ENCODE measurements at places on chromosomes 11 and 22. TPM values are rescaled to one million over a fixed set of nuclear protein-coding genes. Genes with fewer than 3 reads are reported as not detected.

GRCh38 chr11:86047275-86047991 lies 21.5 kb downstream of the PICALM start:
- no peak for DNase-seq

- DNase-seq: no peak
Measured at GRCh38 chr11:91244912-91245311, 979.7 kb upstream of the FAT3 start.

DNA sequence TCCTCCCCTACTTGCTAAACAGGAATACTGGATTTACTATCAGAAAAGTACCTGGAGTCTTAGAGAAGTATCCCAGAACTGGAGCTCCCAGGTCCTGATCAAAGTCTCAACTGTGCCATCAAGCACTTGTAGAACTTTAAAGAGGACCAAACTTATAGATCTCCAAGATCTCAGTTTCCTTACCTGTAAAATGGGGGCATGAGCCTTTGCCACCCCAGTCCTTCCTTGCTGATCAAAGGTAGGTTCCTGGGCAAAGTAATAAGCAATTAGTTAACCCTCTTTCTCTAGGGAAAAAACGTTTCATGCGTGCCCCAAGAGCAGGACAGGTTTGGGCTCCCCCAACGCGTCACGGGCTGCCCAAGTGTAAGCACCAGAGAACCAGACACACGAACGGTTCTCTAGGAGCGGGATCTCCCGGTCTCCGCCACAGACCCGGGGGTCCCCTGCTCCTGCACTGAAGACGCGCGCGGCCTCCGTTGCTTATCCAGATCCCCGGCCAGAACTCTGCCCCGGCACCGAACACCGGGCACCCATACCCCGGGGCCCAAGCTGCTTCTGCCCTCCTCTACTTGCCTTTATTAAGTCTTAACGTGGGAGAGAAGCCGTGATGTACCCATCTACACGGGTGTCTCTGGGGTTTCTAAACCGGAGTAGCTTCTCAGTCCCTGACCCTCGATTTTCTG lies 505 bp downstream of the ZNF214 start:
- no peak for DNase-seq

The BTG4 gene
- not detected for total RNA-seq

- DNase-seq: no peak
Measured at GRCh38 chr11:19723572-19724342, 11.1 kb downstream of the NAV2 start.

DNA sequence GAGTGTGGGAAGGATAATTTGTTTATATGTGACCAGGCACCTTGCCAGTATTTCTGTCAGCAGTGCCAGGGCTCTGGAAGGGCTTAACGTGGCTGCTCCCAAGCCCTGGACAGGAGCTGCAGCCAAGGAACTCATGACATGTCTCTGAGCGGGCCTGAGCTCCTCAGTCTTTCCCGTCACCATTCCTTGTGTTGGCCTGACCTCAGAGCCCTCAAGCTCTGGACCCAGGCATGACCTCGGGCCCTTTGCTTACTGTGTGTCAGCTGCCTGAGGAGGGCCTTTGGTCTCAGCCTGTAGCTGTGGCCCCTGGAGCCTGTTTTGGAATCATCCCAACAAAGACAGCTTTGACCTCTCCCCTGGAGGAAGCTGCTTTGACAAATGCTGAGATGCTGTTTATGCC lies 264.1 kb upstream of the PLET1 start:
- no peak for DNase-seq

- no peak for DNase-seq
Measured at GRCh38 chr11:20309231-20310025, 54.1 kb upstream of the HTATIP2 start.

DNA sequence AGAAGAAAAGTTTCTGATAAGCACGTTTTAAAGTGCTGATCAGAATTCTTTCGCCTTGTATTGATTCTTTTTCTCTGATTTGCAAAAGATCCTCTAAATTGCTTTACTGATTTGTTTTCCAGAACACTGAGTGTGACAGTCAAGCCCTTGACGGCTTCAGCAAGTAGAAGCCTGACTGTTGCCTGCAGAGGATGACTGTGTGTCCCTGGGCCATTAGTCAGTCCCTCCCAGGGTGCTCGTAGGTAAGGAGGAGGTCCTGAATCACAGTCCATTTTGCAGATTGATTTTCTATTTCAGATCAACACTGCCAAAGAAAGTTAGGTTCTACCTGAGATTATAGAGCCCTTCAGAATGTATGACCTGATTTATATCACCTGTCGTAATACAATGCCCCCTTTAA lies 38.6 kb upstream of the POGLUT3 start:
- DNase-seq: no peak

Measured in pulmonary artery endothelial cell (primary cell).